ENCODE measurements at places on chromosomes 11 and 22.

DNA sequence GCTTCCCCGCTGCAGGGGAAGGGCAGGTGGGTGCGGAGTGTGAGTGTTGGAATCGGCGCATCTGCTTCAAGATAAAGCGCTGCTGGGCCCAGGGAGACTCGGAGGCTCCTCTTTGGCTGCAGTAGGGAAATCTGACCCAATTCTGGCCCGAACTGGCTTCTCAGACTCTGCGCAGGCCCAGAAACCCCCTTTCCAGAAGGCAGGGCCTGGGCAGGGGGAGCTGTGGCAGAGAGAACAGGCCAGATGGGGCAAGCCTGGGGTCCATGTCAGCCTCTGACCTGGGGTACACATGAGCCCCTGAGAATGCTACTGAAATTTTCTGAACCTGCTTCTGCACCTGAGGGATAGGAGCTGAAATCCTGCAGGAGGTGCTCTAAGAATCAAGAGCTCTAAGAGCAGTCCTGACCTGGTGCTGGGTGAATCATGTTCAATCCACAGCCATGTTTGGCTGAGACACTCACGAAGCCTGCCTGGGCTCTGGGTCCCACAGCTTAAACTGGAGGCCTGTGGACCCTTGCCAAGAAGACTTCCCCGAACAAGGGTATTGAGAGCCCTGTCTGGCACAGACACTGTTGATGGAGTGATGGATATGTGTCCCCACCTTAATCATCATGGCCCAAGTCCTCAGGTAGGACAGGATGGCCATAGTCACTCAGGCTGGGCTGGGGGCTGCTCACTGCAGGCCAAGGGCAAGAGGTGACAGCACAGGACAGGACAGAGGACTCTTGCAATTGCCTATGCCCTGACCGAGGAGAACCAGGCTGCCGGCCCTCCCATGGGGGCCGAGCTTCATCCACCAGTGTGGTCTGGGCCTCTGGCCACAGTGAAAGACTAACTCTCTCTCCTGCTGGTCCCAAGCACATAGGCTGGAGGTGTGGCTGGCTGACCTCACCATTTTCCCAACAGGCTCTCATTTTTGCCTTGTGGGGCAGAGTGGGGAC lies 6.9 kb downstream of the RAB3IL1 start:
- no peak for DNase-seq

GRCh38 chr11:74849525-74850391 lies 99.1 kb downstream of the XRRA1 start:
- no peak for DNase-seq

GRCh38 chr22:37659066-37659896 lies 758 bp downstream of the PDXP start:
- DNase-seq = no peak

GRCh38 chr11:116852261-116853031 lies 15.0 kb upstream of the APOA1 start:
- DNase-seq = no peak

DNA sequence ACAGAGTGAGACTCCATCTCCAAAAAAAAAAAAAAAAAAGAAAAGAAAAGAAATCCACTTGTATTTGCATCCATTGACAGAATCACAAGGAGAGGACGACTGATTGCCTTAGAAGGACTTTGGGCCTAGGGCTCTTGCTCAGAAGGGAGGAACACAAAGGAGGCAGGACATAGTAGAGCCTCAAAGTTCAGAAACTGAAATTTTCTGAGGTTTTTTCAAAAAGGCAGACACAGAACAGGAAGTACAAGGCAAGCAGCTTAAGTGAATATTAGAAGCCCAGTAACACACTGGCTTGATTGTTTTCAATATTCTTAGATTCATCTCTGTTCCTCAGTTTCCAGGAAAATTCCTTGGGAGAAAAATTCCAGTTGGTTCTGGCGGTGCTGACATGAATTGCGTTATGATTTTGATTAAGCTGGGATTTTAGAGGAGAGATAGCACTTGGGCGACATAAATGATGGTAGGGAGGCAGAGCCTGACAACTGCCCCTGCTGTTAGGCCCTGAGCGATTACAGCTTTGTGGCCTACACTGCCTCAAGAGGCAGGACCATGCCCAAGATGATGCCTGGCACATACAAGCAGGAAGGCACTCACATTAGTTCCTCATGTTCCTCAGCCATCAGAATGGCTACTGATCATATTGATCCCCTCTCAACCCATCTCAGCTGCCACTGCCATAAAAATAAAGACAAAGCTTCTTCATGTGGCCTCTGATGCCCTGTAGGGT lies 15.3 kb downstream of the CLPB start:
- DNase-seq = no peak

- DNase-seq = no peak
Observed at GRCh38 chr11:119940401-119940976, 197.4 kb downstream of the TRIM29 start.

- no peak for DNase-seq
Observed at GRCh38 chr11:7591987-7592386, 78.2 kb downstream of the PPFIBP2 start.

DNA sequence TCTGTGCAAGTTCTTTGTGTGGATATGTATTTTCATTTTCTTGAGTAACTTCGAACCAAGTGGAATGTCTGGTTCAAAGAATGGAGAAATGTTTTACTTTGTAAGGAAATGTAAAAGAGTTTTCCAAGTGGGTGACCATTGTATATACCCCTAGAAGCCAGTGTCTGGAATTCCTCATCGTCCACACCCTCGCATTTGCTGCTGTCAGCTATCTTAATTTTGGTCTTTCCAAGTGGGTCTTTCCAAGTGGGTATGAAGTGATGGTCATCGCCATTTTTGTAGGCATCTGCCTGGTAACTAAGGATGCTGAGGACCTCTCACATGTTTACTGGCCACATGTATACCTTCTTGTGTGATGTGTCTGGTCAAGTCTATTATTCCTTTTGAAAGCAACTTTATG lies 547.5 kb downstream of the TBC1D22A start:
- DNase-seq = no peak

- DNase-seq = no peak
Observed at GRCh38 chr11:3995949-3996554, 98.5 kb upstream of the RRM1 start.

DNA sequence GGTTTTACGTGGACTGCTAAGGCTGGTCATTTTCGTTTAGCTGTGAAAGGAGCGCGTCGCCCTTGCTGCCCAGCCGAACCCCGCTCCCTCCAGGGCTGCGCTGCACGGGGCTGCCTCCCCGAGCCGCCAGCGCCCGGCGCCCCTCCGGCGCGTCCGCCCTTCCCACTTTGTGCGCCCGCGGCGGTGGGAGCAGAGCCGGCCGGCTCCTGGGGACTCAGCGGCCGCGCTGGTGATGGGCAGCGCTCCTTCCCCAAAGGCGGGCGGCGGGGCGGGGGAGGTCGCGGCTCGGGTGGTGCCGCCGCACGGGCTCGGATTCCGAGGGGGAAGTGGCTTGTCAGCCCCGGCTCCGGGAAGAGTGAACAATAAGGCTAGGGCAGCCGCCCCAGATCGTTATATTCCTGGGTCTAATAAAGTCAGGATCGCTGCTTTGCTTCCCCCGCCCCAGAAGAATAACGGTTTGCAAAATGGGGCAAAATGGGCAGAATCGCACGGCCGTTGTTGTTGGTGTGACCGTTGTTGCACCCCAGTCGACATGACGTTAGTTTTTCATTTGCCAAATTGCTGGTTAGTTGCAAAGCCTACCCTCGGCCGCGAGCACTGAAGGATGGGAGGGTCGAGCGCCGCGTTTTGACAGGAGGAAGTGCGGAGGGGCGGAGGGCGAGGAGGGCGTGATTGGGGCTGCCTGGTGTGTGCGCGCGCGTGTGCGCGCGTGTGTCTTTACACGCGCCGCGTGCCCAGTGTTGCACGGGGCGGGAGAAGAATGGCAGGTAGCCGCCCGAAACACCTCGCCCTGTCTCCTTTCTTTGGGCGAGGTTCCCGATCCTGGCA lies 745 bp downstream of the NCAM1 start:
- no peak for DNase-seq

DNA sequence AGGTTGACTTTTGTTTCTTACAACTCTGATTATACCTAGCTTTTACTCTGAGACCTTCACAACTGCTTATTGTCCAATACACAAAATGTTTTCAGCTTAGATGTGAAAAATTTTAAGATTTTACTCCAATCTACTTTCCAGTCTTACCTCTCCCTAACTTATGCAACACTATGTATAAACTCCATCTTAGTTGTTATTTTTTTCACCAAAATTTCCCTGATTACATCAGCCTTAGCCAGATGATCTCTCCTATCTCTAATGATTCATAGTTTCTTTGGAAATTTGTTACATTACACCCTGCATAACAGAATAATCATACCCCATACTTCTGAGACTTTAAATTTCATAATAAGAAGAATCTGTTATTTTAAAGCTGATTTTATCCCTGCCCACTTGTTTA lies 621.0 kb upstream of the ANO3 start:
- DNase-seq = no peak

DNA sequence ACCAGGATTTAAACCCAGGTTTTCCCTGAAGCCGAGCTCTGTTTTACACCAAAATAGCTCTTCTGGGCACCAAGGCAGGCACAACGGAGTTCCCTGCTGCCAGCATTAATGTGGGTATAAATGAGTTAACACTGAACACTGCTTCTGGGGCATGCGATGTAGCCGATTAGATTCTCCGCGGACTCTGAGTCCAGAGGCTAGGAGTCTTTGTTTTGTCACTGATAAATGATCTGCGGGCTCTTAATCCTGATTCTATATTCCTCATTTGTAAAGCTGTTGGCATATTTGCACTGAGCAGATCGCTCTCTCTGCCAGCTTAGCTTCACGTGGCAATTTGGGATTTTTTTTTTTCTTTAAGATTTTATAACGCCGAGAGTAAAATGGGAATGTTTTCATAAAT lies 16.8 kb upstream of the LDLRAD3 start:
- no peak for DNase-seq

GRCh38 chr22:45425101-45425500 lies 11.6 kb downstream of the RIBC2 start:
- no peak for DNase-seq

DNA sequence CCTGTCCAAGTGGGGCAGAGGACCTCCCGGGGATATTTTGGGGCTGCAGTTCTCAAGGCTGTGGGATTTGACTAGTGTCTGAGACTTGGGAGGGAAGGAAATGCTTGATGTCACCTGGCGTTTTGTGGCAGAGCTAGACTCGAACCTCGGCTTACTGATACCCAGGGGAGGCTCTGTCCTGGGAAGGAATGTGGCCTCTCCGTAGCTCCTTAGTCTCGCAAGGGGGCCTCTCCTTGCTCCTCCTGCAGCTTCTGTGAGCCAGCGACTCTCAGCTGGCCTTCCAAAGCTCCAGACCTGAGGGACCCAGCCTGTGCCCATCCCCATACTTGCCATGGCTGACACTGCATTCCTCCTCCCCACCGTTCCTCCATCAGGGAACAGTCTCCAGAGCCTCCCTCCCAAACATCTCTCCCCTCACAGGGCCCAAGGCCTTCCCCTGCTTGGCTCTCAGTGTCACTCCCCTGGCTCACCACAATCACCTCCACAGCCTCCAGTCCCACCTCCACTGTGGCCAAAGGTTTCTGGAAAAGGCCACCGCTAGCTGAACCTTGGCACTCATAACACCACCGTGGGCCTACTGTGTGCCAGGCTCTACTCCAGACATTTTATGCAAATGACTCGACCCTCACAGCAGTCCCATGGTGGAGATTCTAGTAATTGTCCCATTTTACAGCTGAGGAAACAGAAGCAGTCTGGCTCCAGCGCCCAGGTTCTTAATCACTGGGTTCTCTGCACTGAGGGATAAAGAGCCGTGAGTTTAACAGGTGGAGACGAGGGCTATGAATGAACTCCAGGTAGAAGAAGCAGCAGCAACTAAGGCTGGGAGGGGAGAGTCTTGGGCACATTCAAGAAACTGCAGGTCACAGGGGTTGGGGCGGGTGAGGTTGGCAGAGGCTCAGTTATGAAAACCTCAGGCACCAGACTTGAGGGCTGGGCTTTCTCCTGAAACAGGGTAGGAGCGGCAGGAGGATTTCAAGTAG lies 12.1 kb downstream of the P2RY2 start:
- DNase-seq = no peak

GRCh38 chr11:133895061-133895479 lies 49.8 kb upstream of the SPATA19 start:
- DNase-seq = no peak

- DNase-seq = no peak
Observed at GRCh38 chr11:313304-313786, 495 bp upstream of the IFITM1 start.

DNA sequence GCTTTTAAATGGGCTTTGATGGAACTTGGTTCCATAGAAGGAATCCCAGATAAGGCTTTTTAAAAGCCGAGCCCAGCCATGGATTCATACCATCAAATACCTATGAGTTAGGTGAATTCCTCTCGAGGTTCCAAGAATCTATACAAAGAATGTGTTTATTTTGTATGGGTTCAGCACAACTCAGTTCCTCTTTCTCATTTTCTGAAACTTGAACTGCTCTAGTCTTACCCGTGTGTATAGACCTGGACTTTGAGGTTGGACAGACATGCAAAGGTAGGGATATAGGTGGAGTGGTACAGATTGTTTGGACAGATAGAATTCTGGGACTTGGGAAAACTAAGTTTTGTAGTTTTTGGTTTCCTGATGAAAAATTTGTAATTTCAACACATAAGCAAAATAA lies 97.9 kb downstream of the PGR start:
- DNase-seq = no peak

DNA sequence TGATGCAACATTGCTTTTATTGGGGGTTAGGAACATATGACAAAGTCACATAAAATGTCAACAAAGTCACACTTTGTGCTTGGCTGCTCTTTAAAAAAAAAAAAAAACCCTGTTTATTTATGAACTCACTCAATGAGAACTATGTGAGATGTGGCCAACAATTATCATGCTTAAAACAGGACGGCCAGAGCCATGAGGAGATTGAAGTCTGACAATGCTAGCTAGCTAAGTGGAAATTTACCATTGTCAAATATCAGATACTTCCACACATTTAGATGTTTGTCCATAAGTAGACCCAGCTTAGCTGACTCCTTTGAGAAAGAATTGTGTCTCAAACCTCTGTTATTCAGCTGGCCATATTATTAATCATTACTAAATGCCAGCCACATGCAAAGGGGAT lies 26.9 kb downstream of the BLID start:
- DNase-seq = no peak

DNA sequence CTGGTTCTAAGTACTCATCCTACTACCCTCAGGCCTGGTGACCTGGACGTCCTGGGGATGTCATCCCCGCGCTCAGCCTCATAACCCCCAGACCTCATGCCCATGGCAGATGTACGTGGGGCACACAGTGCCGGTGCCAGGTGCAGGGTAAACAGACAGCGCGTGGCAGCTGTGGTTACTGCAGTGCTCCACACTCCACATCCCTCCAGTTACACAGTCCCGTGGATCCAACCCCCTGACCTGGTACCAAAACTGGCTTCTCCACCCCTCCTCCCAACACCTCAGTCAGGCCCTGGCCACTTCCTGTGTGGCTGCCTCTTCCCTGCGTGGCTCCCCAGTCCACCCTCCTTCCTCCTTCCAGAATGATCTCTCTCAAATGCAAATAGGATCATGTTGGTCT lies 95.2 kb downstream of the DSCAML1 start:
- no peak for DNase-seq

GRCh38 chr11:71472357-71472885 lies 19.4 kb downstream of the NADSYN1 start:
- no peak for DNase-seq

Data from activated T-helper 9 cell treated with anti-CD3 and anti-CD28 coated beads, Interleukin-2, amount 50 U/mL, for 16 hours (primary cell).